GM23338 (cell line): ENCODE measurements at places on chromosomes 7 and 10. TPM values are rescaled to one million over a fixed set of nuclear protein-coding genes. Genes with fewer than 3 reads are reported as not detected.

NANOS1 gene
- total RNA-seq: 2.9 and 7.8 TPM in 2 replicates

PRPS1L1 gene
- total RNA-seq: not detected in 2 replicates

TMEM229A gene
- total RNA-seq: 0.16 and 0.80 TPM in 2 replicates

PLOD3 gene
- total RNA-seq: 28.5 and 40.7 TPM in 2 replicates

SVIL gene
- 7.8 and 8.8 TPM in 2 replicates for total RNA-seq

FGFBP3 gene
- total RNA-seq: 73.2 and 73.9 TPM in 2 replicates

ERVW-1 gene
- 0.07 TPM in 1 of 2 replicates, not detected in the other for total RNA-seq

GDF2 gene
- not detected in 2 replicates for total RNA-seq

DNA sequence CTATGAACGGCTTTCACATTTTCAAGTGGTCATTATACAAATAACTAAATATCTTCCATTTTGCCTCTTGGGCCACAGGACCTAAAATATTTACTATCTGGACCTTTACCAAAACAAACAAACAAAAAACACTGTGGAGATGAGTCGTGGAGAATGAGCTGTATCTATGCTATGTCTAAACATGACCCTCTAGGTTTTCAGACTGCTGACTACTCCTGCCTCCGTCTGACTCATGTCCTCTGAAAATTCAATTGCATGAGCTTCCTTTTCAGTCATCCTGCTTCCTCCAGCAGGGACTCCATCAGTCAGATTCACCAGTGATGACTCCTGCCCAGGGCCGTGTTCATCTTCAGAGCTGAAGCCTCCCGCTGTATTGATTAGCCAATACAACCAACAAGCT is 96.8 kb downstream of the COL28A1 start:
- peaks cover 25% of the 10 kb centered on the region for H3K4me1 ChIP-seq
- H3K27me3 ChIP-seq: no peaks in the 10 kb centered on the region
- H3K36me3 ChIP-seq: no peaks in the 10 kb centered on the region
- no peak overlapping the region for H3K27ac ChIP-seq

DNA sequence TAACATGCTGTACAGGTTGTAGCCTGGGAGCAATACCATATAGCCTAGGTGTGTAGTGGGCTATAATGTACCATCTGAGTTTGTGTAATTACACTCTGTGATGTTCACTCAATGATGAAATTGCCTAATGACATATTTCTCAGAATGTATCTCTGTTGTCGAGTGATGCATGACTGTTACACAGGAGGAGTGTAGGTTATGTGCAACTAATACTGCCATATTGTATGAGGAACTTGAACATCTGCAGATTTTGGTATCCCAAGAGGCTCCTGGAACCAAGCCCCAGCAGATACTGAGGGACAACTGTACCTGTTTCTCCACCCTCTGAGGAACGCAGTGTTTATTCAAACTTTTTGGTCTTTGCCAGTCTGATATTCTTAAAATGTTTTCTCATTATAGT is 38.6 kb downstream of the NACAD start:
- H3K27me3 ChIP-seq: no peaks in the 10 kb centered on the region
- no peaks in the 10 kb centered on the region for H3K36me3 ChIP-seq
- no peaks in the 10 kb centered on the region for H3K4me1 ChIP-seq
- DNase-seq: no peak
- no peak overlapping the region for H3K4me3 ChIP-seq
- H3K27ac ChIP-seq: no peak overlapping the region

- DNase-seq: no peak
- no peak overlapping the region for H3K27ac ChIP-seq
- H3K4me3 ChIP-seq: no peak overlapping the region
- H3K27me3 ChIP-seq: no peaks in the 10 kb centered on the region
Measured at GRCh38 chr10:123442901-123443300, 223.3 kb upstream of the GPR26 start.

GRCh38 chr10:49594594-49594993 is 15.5 kb upstream of the SLC18A3 start:
- peak; percentile 86 for DNase-seq
- H3K27me3 ChIP-seq: no peaks in the 10 kb centered on the region
- H3K4me1 ChIP-seq: no peaks in the 10 kb centered on the region; the same call in 1 of the 2 replicates

DNA sequence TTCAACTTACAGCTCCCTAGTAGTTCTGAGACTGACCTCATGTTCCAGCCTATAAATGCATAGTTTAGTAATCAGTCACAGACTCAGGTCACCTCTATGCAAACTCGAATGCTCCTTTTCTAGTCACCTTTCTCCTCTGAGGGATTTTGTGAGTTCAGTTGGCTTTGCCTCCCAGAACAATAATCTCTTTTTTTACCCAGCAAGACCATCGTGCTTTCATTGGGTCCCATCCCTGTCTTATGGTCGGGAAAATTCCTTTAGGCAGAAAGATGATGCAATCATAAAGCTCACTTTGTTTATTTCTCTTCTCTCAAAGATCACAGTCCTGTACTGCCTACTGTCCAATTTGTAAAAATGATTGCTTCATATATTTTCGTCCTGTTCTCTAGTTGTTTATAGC is 38.4 kb downstream of the TWIST1 start:
- H3K4me1 ChIP-seq: no peaks in the 10 kb centered on the region
- no peak overlapping the region for H3K27ac ChIP-seq
- H3K27me3 ChIP-seq: no peaks in the 10 kb centered on the region
- no peaks in the 10 kb centered on the region for H3K36me3 ChIP-seq
- no peak overlapping the region for H3K4me3 ChIP-seq

GRCh38 chr10:33412241-33412640 is 77.8 kb upstream of the NRP1 start:
- no peak overlapping the region for H3K27ac ChIP-seq
- DNase-seq: no peak
- H3K4me1 ChIP-seq: no peaks in the 10 kb centered on the region
- H3K4me3 ChIP-seq: no peak overlapping the region
- no peaks in the 10 kb centered on the region; the same call in 1 of the 2 replicates for H3K36me3 ChIP-seq
- H3K27me3 ChIP-seq: no peaks in the 10 kb centered on the region

GRCh38 chr10:7952266-7952665 is 102.2 kb upstream of the GATA3 start:
- H3K4me1 ChIP-seq: peaks cover 6% of the 10 kb centered on the region; the same call in 1 of the 2 replicates
- no peak for DNase-seq
- no peaks in the 10 kb centered on the region for H3K27me3 ChIP-seq
- no peaks in the 10 kb centered on the region for H3K36me3 ChIP-seq

DNA sequence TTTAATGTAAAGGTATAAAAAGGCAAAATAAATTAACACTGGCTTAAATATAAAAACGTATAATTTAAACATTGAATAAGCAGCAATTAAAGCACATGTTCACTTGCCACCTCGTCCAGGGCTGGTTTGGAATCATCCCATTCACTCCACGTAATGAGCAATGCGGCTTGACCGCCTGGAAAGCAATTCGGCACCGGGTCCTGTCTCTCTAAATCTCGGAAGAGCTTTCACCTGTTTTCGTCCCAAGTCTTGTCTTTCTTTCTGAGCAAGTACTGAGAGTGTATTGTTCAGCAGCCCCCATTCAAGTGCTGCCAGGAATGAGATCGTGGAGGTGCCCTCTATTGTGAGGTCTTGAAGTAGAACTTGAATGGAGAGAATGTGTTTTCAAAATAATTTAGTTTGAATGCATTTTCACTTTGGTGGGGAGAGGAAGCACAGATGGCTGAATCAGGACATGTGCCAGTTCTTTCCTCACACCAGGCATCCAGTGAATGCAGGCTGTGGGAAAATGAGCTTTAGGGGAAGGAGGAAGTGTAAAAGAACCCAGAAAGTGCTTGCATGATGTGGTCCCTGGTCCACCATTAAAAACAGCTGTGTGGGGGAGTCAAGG is 515.2 kb downstream of the REEP3 start:
- H3K27ac ChIP-seq: no peak overlapping the region
- no peaks in the 10 kb centered on the region for H3K27me3 ChIP-seq
- H3K4me1 ChIP-seq: no peaks in the 10 kb centered on the region
- peak; percentile 5 for DNase-seq
- H3K4me3 ChIP-seq: no peak overlapping the region
- H3K36me3 ChIP-seq: no peaks in the 10 kb centered on the region
